ENCODE measurements at places on chromosomes 3 and 15.

GRCh38 chr3:63576846-63577245, 75.6 kb upstream of the SNTN start:
- no peak for DNase-seq

DNA sequence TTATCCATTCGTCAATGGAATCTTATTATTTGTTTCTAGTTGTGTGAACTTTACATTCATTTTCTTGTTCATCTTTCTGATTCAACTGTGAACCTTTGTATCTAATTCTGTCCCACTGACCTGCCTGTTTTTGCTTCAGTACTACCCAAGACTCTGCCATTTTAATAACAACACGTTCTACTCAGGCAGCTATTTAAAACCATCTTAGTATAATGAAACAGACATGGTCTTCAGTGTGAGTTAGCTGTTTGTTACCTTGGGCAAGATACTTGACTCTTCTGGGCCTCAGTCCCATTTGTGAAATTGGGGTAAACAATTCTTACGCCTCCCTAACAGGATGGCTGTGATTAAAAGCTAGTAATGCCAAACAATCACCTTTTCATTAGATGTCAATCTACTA, 1.6 kb downstream of the BTBD1 start:
- DNase-seq = no peak

DNA sequence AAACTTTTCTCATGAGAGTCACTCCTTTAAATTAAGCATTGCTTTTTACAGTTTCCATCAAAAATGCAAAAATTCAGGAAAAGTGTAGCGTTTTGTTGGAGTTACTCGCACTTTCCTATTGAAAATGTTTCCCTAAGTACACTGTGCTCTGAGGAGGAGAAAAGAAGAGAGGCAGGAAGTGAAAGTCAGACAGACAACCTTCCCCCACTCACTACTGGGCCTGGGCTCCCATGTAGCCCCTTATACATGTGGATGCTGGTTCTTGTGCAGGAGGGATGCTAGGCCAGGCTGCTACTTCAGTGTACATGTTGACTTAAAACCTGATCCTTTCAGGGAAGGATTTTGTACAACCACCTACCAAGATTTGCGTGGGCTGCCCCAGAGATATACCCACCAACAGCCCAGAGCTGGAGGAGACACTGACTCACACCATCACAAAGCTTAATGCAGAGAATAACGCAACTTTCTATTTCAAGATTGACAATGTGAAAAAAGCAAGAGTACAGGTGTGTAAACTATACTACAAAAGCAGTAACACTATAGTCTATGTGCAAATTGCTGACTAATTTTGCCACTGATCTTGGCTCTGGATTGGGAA, 15.1 kb downstream of the KNG1 start:
- no peak for DNase-seq

DNA sequence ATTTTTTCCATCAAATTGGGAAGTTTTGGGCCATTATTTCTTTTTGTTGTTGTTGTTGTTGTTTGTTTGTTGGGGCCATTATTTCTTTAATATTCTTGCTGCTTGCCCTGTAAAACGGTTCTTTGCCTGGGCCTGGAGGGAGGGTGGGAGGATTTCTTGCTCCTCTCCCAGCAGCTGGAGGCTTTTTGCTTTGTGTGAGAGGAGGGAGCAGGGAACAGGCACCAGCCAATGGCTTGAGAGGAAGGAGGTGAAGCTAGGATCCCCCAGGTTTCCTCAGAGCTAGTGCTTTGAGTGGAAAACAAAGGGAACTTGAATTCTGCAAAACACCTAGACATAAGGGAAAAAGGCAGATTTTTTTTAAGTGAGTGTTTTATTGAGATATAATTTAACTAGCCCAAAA, 61.2 kb upstream of the DNAJC19 start:
- no peak for DNase-seq

GRCh38 chr3:42662037-42662812, 8.7 kb downstream of the ZBTB47 start:
- DNase-seq = no peak

DNA sequence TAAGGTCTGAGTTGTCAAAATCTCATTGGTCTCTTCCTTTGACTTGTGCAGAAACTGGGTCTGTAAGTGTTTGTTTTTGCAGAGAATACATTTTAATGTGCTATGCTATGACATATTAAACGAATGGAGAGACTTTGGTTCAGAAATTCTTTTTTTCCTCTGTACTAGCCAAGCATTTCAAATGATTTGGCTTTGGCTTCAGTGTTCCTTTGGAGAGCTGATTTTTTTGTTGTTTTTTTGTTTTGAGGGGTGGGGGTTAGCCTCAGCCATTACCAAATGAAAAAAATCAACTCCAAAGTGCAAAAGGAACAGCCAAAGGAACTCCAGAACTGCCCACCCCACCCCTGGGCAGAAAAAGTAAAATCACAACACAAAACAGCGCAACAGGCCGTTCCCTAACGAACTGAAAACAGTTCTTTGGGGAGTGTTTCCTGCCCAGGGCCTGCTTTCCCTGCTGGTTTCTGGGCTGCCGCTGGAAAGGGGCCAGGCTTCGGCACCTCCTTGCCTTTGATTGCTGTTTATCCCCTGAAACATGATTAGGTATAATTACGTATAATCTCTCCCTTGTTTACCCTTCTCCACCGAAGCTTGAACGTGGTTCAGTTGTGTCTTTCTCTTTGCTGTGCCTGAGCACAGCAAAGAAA, 57.6 kb upstream of the NEO1 start:
- DNase-seq = no peak

GRCh38 chr3:139198929-139199328, 144.9 kb upstream of the MRPS22 start:
- DNase-seq = no peak

DNA sequence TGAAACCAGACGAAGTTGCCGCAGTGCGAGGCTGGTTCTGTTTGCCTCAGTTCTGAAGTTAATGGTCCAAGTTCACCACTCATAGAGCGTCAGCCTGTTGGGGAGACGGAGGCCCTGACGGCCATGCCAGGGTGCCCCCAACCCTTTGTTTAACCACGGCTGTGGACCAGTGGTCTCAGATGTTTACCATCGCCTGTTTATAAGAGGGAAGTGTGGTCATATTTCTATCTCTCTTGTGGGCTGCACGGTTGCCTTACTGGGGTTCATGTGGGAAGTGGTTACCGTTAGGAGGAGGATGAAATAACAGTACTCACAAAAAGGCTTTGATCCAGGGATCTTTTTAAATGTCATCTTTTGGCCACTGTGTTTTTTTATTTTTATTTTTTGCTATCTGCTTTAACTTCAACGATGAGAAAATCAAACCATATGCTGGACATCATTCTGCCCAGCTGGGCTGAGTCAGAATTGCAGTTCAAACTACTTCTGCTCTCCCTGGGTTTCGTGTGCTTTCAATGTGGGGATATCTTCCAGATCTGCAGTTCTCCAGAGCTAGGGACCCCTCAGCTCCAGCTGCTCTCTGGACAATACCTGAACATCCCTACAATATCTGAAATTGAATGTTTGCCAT, 17.8 kb downstream of the SMAD3 start:
- DNase-seq = no peak

DNA sequence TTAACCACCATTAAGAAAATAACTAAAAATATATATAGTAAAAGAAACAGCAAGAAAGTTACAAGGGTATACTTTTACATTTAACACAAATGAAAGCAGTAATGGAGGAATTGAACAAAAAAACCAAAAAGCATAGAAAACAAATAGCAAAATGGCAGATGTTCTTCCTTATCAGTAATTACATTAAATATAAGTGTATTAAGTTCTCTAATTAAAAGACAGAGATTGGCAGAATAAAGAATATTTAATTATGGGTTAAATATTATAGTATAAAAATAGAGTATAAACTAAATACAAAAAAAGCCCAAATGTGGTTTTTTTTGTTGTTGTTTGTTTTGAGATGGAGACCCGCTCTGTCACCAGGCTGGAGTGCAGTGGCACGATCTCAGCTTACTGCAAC, 20.5 kb downstream of the EHHADH start:
- DNase-seq = no peak

DNA sequence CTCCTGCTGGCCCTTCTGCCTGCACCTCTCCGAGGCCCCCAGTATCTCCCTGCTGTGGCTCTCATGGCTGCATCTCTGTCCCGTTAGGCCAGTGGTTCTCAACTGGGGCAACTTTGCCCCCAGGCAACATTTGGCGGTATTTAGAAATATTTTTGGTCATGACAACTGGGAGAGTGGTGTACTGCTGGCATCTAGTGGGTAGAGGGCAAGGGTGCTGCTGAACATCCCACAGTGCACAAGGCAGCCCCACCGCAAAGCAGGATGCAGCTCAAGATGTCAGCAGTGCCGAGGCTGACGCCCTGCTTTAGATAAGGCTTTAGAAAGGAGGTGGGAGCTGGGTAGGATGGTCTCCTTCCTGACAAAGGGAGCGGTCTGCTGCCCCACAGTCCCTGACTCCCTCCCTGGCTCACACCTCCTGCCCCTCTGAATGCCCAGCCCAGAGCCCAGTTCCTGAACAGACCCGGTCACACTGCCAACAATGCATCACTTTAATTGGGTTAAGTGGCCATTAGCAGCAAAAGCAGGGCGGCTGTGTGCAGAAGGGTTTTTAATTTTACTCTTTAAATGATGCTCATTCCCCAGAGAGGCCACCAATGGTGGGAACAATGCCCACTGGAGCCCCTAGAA, 68.8 kb upstream of the TMEM115 start:
- no peak for DNase-seq

DNA sequence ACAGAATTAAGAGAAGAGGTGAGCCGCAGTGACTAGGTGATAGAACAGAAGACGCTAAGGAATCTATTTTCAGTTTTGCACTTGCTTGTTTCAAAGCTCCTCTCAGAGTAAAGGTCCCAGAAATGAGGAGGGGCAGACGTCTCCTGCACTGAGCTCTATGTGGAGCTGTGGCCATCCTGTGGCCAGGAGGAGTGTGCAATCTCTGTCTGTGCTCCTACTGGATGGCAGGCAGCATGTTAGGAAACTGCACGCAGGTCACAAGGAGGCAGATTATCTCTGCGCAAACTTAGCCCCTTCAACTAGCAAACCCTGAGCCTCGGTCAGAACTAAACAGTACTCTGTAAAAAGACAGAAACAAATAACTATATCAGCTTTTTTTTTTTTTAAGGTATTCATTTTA, 31.1 kb upstream of the PPIB start:
- no peak for DNase-seq

DNA sequence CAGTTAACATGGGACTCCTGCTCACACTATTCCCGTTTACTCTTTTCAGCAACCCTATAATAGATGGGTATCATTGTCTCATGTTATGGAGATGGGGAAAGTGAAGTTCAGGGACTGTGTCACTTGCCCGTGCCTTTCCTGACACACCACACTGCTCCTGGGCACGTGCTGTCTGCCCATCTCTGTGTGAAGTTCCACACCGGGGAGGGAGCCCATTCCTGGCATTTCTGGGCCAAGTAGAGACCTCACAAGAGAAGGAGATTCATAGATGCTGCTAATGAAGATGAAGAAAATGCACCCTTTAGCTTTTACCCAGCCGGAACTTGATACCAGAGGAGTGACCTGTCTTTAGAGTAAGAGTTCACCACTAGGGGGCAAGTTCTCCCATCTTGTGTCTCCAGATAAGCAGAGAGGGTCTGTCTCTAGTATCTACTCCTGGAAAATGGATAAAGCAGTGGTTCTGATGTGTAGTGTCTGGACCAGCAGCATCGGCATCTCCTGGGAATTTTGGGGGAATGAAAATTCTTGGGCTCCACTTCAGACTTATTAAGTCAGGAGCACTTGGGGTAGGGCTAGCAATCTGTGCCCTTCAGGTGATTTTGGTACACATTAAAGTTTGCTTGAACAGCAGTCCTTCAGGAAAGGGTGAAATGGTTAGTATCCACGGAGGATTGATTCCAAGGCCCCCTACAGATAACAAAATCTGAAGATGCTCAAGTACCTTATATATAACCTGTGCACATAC, 2.0 kb upstream of the TOPBP1 start:
- DNase-seq = no peak

DNA sequence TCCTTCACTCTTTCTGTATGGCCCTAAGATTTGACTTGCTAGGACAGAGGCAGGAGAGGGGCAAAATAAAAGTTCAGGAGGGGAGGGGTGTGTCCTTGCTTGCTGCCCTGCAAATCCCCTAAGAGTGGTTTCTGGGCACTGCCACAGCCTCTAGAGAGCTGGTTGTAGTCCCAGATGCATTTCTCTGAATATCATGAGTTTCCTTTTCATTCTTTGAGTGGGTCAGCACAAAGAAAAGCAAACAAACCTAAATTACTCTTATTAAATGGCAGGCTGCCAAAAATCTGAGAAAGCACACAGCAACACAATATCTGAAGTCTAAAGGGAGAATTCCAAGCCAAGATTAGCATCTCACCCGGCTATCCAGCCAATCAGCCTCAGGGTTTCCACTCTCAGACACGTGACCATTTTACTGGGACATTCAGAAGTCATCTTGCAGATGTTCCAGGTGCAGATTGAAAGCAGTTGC, 919.3 kb downstream of the TUSC7 start:
- no peak for DNase-seq

DNA sequence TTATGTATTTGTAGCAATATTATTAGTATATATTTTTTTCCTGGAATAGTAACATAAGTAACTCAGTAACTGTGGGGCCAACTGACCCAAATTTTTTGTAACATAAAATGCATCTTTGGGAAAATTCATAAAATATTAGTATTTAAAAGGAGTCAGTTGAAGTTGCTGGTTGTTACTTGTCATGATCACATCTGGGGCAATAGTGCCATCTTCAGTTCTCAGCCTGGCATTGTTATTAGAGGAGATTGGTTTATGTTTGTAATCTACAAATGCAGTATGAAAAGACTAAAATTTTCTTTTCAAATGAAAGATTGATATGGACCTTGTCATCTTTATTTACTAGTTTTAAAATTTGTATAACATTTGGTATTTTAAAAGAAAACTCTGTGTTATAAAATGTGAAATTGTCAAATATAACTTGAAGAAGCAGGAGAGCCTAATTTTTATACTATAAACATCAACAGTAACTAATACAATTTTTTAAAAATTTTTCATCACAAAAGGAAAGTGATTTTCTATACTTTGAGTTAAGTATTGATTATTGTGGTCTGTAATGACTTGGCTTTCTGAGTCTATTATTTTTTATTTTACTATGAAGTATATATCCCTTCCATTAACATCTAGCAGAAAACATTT, 38.8 kb upstream of the MLF1 start:
- DNase-seq = no peak

DNA sequence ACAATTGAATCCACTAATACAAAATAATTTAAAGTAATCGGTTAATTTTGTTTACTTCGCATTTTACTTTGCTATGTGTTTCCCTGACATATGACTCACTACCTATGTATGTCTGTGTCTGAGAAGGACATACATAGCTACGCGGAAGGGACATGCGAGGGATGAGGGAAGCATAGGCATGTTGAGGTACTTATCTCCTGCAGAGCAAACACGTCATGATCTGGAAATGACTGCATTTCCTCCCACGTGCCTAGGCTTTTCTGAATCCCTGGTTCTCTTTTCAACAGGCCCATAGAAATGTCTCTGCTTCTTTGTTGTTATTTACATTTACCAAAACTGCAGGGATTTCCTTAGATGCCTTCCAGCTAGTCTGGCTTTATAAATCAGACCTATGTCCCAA, 27.5 kb downstream of the ALCAM start:
- DNase-seq = no peak

GRCh38 chr3:37761586-37761985, 100.1 kb upstream of the CTDSPL start:
- DNase-seq = no peak
